ENCODE measurements at places on chromosomes 3 and 15. TPM values are rescaled to one million over a fixed set of nuclear protein-coding genes. Genes with fewer than 3 reads are reported as not detected.

The TGM4 gene
- total RNA-seq, result not detected

The EPHA3 gene
- total RNA-seq, result 3.5 TPM

- no peak for DNase-seq
Measured at GRCh38 chr3:39318301-39318700, 11.2 kb upstream of the CCR8 start.

GRCh38 chr3:156792945-156793344 is 33.2 kb upstream of the LEKR1 start:
- no peak for DNase-seq

The GPR149 gene
- total RNA-seq, result not detected

The MYRIP gene
- 1.5 TPM for total RNA-seq

- DNase-seq, result peak; percentile 41
Measured at GRCh38 chr3:16516695-16517481, 3.4 kb upstream of the RFTN1 start.

- no peak for DNase-seq
Measured at GRCh38 chr3:63895422-63896189, 16.6 kb downstream of the SCAANT1 start.

The ARMC8 gene
- 31.2 TPM for total RNA-seq

DNA sequence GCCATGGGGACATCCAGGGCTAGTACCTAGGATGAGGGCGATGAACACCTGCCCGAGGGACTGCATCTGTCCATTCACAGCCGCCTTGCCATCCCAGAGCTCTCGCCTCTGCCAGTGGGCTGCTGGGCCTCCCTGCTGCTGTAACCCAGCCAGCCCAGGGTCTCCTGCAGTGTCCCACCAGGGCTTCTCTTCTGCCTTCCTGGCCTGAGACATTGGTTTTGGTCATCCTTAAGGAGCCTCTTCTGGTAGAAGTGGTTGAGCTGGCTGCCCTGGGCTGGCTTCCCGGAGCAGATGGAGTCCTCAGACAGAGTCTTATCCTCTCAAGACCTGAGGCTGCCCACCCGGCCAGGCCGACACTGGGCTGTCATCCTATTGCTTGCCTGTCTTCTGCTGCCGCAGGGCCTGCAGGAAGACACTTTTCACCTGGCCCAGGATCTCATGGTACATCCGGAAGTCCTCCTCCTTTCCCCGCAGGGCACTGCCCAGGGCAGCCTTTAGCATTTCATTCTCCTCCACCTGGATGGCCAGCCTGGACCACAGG is 6.1 kb upstream of the HHATL start:
- no peak for DNase-seq

DNA sequence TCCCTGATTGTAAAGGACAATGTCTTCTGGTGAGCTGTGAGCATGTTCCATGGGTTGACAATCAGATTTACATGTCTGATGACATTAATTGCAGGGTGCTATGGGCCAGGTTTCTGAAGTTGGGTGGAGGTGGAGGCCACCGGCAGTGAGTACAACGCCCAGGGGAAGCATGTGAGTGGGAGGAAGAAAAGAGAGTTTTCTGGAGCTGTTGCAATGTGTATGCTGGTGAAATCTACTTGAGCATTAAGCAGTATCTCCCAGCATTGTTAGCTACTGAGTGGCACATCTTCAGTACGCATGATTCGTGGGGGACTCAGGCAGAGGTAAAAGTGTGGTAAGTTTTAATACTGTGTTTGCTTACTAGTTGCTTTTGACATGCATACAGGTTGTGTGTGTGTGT is 26.6 kb downstream of the TMEM45A start:
- no peak for DNase-seq

GRCh38 chr3:147361454-147362420 is 44.6 kb downstream of the ZIC4 start:
- no peak for DNase-seq

The GRK7 gene
- total RNA-seq, result not detected

DNA sequence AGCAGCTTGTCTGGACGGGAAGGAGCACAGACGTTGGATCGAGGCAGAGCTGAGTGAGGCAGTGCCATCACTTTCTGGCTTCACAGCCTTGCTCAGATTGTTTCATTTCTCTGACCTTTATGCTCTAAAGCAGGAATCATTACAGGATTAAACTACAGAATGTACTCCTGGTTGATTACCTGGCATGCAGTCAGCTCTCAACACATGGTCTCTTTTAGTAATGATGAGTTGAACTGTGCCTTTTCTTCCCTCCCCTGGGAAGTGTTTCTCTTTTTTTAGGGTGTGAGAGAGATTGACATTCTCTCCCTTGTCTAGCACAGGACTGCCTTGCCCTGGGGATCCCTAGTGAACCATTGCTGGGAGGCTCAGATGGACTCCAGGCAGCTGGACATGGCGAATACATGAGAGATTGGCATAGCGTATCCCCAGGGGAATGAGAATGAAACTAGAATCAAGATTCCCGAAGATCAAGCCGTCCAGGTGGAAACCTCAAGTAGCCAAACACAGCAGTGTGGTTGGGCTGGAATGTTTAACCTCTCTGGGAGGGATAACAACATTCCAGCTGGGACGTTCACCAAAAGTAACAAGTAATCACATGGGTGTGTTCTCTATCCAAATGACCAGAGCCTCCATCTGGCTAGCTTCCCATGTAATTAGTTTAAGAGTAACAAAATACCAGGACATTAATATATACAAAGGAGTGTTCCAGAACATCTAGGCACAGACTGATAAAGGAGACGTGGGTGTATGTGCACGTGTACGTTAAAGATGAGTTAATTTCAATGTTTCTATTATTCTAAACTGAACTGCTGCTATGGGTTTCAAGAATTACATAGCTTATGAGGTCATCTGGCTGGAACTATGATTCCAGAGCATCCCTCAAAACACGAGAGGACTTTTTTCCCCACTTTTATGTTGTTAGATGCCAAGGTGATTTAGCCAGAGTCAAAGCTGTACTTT is 118.6 kb upstream of the NR2E3 start:
- no peak for DNase-seq

DNA sequence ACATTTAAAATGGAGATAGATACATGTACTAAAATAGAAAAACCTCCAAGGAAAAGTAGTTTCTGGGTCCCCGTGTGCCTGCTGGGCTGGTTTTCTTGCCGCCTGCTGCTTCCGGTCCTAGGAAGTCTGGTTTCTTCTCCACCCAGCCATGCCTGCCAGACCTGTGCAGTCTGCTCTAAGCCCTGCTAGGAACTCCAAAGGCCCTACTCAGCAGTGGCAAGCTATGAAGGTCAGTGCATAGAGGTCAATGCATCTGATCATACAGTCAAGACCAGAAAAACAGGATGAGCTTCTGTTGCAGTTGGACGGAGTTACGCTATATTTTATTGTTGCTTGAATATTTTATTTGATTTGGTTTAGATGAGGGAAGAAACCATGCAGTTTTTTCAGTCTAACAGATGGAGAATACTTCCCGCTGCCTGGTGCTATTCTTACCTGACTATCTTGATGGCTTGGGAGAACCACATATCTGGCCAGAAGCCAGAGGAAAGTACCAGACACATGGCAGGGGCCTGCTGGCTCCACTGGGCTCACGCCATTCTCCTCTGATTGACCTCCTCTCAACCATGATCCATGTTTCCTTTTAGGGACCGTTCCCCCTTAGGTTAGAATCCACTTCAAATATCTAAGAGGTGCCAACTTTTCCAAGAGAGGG is 226.8 kb upstream of the ST8SIA2 start:
- peak; percentile 23 for DNase-seq

DNA sequence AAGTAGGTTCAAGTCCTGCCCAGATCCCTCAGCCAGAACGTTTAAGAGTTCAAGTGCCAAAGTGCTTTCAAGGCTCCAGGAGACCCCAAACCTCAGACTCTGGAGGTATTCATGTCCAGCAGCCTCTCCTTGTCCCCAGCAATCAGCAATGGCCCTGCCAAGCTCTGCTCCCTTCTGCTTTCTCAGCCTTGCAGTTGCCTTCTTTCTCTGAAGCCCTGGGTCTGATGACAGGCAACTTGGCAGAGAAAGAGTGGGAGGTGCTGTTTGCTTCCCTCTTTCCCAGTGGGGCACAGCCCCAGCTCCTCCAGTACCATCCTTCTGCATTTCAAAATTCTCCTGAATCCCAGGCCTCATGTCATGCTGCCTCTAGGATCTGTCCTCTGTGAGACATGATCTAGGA is 40.2 kb downstream of the ATP2B2 start:
- no peak for DNase-seq

DNA sequence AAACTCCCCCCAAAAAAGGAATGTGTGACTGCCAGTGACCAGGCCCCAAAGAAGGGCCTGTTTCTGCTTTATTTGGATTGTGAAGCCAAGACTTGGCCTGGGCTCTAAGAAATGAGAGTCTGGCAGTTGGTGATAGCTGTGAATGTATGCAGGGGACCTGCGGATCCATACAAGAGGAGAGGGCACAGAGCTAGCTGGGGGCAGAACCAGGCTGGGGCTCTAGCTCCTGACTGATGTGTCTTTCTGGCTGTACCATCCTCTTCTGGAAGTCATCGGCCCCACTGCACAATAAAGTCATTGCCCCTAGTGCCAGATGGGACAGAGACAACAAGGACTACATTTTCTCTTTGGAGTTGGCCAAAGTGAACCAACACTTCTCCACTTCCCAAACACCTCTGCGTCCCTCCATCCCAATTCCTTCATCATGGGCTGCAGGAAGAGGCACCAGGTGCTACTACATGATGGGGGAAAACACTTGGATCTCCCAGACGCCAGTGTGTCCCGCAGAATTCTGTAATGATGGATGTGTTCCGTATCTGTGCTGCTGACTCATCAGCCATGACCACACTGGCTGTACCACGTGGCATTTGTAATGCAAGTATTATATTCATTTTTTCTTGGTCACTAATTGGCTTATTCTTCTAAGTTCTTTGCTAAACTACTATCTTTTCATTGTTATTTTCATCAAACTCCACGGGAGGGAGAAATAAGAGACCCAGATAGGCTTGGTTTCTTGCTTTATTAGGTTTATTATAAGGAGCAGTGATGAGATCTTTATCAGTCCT is 1.7 kb upstream of the PLA2G4F start:
- no peak for DNase-seq

DNA sequence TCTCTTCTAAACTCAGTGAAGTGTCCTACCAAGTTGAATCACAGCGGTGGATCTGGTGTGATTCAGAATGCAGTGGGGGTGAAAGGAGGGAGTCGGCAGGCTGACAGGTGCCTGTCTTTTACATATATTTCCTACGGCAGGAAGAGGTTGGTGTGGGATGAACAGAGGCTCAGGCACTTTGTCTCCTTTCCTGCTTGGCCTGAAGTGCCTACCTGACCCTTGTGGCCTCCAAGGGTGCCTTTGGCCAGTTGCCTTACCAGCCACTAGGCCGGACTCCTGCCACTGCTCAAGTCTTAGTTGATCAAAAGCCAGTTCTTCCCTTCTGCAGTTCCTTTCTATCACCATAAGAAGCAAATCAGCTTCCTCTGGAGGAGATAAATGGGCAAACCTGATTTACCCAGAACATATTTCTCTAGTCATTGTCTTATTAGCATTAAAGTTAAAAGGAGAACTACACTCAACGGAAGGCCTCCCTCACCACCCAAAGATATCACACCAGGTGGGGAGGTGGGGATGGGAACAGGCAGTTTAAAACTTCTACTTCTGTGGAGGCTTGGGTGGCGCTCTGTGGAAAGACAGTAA is 52.1 kb downstream of the CRTC3 start:
- DNase-seq, result no peak

Data from left ventricle myocardium inferior (tissue), 1 donor.